ENCODE measurements at places on chromosomes 16 and 17. TPM values are rescaled to one million over a fixed set of nuclear protein-coding genes. Genes with fewer than 3 reads are reported as not detected.

ZNF23 gene
- 7.5 TPM for total RNA-seq

C1QL1 gene
- total RNA-seq, result 0.17 TPM

FAM171A2 gene
- 1.4 TPM for total RNA-seq

PRMT7 gene
- total RNA-seq, result 32.7 TPM

SLC6A2 gene
- not detected for total RNA-seq

SYCE1L gene
- total RNA-seq, result 1.6 TPM

SOCS1 gene
- total RNA-seq, result 6.3 TPM

PDE6G gene
- total RNA-seq, result not detected

ALOX12 gene
- total RNA-seq, result 0.34 TPM

CEP295NL gene
- total RNA-seq, result not detected

GRCh38 chr17:74603746-74604145 is 11.7 kb upstream of the CD300LD start:
- no peak for DNase-seq

DNA sequence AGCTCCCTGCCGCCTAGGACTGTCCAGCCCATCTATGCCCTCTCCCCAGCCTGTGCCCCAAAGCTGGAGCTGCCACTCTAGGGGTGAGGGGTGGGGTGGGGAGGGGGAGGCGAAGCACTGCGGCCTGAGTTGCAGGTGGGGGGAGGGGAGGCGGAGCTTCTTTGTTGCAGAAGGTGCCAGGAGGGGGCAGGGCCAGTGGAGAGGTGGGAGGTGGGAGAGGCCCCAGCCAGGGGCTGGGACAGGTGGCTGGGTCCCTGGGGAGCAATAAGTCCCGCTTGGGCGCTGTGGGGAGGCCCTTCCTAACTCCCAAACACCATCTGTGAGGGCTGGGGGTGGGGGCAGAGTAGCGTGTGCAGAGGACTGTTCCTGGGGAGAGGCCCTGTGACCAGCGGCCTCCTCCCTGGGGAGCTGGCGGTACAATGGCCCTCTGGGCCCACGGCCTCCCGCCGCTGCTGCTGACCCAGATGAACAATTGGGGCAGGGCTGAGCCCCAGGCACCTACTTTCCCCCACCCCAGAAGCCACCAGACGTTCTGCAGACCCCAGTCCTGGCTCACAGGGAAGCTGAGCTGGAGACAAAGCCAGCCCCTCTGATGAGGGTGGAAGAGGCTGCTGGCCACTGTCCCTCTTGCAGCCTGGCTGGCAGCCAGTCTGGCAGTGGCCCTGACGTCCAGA is 2.2 kb upstream of the NTN3 start:
- no peak for DNase-seq

GRCh38 chr16:57012353-57012752 is 23.0 kb downstream of the NLRC5 start:
- no peak for DNase-seq

DNA sequence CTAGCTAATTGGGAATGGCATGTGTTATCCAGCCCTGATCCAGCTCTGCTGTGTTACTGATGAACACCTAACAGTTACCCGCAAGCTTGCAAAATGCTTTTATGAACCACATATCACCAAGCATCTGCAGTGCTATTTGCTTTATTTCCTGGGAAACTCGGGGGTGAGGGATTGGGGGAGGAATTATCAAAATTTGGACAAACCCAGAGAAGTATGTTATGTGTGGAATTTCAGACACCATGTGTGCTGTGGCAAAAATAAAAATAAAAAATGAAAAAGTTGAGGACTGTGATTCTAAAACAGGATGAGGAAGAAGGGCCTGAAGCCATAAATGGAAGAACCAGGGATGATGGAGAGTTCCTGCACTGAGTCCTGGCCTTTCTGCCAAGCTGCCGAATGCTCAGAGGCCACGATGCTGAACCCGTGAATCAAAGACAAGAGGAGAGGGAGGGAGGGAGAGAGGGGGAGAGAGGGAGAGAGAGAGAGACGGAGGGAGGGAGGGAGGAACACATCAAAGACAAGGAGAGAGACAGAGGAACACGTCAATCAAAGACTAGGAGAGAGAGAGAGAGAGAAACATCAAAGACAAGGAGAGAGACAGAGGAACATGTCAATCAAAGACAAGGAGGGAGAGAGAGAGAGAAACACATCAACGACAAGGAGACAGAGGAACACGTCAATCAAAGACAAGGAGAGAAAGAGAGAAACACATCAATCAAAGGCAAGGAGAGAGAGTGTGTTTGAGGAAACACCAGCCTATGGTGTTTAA is 89.8 kb downstream of the MRM3 start:
- no peak for DNase-seq

- no peak for DNase-seq
Observed at GRCh38 chr17:64177311-64178010, 47.5 kb upstream of the ERN1 start.

GRCh38 chr17:5530265-5531084 is 44.1 kb downstream of the MIS12 start:
- no peak for DNase-seq

GRCh38 chr17:17987187-17987896 is 14.7 kb downstream of the DRC3 start:
- no peak for DNase-seq

GRCh38 chr17:61132524-61132923 is 267.1 kb upstream of the TBX2 start:
- no peak for DNase-seq

GRCh38 chr17:1620486-1620885 is 8.1 kb downstream of the SLC43A2 start:
- DNase-seq, result no peak

GRCh38 chr17:4476017-4476416 is 22.7 kb upstream of the SPNS2 start:
- no peak for DNase-seq

DNA sequence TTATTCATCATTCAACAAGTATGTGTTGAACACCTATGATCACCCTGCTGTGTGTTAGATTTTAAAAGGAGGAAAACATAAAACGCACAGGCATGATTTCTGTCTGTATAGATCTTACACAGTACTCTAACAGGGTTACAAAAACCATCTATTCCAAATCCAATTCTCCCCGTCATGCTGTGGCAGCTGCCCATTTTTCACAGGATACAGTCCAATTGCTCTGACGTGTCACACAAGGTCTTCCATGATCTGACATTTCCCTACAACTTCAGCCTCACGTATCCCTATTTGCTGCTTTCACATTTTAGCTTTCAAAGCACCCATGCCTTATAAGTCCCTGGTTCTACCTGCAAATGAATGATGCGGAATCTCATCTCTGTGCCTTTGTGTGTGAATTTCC is 67.0 kb upstream of the CNTNAP4 start:
- DNase-seq, result no peak

DNA sequence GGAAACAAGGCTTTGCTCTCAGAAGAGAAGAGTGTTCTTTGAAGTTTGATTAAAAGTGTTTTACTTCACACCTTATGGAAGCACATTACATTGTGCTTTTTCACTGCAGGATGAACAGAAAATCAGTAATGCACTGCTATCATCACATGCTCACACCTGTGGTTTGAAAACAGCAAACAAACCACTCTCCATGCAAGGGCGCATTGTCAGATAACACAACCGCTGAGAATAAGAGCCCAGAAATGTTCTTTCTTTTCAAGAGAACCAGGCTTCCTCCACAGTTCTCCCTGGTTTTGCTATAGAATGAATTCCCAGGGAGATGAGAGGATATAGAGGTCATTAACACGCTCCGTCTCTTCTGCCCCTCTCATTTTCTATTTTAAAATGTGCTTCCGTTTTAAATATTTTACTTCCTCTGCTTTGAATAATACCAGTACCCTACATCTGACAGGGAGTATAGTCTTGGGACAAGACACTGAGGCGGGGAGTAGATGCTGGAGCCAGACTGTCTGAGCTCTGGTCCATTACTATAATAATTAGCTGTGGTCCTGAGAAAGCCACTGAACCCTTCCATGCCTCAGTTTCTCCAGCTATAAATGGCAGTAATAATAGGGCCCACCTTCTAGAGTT is 71.6 kb downstream of the CDK5R1 start:
- DNase-seq, result no peak

DNA sequence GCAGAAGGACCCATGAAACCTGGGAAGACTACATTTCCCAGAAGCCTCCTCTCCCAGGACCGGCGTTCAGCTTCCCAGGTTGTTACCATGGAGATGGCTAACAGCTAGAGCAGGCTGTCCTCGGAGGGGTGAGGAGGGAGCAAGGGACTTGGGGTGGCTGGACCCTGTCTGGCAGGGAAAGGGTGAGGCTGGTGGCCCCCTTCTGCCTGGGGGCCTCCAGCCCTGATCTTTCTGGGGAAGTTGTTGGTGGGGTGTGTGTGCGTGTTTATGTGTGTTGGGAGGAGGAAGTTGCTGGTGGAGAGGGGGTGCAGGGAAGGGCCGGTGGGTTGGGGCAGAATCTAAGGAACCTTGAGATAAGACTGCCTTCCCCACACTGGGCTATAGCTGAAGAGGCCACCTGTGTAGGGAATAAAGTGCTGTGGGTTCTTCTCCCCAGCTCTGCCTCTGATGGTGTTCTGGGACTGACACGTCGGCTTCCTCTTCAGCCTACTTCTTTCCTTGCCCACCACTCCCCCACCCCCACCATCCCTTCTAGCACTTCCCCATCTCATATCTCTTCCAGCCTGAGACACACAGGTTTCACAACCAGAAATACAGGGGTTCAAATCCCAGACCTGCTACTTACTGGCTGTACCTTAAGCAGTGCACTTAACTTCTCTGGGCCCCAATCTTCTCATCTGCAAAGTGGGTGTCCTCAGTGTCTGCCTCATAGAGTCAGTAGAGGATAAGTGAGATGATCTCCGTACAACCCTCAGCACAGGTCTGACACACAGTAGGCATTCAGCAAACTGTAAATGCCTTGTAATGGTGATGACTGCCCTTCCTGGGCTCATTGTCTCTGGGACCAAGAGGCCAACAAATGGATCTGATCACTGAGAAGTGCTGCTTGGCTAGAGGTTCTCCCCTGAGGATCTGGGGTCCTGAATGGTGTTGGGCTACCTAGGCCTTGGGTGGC is at the start of gene DRC7:
DRC7 (plus strand) TSS at position 82 of the 955 bp plus-strand sequence. CDS start 3,144 bp downstream, outside the sequence.
- no peak for DNase-seq

GRCh38 chr16:64695684-64696083 is 426.2 kb downstream of the CDH11 start:
- no peak for DNase-seq

GRCh38 chr16:88349153-88349902 is 33.4 kb upstream of the ZNF469 start:
- no peak for DNase-seq

- DNase-seq, result peak; percentile 43
Observed at GRCh38 chr17:37490022-37490587, 414 bp downstream of the DUSP14 start.

GRCh38 chr16:4911970-4912386 is 25.0 kb downstream of the PPL start:
- DNase-seq, result peak; percentile 48

DNA sequence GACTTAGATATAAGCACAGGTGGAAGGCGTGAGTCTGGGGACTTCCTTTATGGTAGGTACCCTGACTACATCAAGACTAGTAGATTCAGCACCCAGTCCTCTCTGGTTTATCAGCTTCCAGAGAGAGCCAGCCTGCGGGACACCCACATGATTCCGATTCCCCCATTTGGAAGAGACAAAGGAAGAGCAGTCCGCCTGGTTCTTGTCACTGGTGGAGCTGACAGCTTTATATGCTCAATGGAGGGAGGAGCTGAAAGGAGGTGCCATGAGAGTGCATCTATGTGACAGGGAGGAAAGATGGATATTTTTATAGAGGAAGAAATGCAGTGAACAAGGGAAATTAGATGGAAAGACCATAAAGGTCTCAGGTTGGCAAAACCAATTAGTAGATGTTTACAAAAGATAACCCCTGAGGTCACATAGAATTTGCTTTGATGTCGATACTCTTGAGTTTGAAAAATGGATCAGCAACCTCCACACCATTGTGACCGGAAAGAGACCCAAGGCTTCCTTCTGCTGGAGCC is 437.7 kb downstream of the PMP22 start:
- no peak for DNase-seq

GRCh38 chr16:63239065-63239570 is 1202.9 kb upstream of the CDH8 start:
- peak; percentile 7 for DNase-seq

- peak; percentile 58 for DNase-seq
Observed at GRCh38 chr17:78933025-78933958, 8.1 kb upstream of the TIMP2 start.

DNA sequence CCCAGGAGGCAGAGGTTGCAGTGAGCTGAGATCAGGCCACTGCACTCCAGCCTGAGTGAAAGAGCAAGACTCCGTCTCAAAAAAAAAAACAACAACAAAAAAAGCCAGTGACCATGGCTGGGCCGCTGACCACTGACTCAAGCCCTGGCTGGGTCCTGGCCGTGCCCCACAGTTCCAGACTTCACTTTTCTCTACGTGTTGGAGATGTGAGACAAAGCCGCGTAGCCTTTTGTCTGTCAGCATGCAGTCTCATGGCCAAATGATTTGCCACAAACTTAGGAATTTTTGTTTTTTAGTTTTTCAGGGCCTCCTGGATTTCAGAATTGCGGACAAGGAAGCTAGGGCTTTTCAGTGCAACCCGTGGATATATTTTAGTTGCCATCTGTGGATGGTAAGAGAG is 89.3 kb upstream of the CIBAR2 start:
- no peak for DNase-seq

DNA sequence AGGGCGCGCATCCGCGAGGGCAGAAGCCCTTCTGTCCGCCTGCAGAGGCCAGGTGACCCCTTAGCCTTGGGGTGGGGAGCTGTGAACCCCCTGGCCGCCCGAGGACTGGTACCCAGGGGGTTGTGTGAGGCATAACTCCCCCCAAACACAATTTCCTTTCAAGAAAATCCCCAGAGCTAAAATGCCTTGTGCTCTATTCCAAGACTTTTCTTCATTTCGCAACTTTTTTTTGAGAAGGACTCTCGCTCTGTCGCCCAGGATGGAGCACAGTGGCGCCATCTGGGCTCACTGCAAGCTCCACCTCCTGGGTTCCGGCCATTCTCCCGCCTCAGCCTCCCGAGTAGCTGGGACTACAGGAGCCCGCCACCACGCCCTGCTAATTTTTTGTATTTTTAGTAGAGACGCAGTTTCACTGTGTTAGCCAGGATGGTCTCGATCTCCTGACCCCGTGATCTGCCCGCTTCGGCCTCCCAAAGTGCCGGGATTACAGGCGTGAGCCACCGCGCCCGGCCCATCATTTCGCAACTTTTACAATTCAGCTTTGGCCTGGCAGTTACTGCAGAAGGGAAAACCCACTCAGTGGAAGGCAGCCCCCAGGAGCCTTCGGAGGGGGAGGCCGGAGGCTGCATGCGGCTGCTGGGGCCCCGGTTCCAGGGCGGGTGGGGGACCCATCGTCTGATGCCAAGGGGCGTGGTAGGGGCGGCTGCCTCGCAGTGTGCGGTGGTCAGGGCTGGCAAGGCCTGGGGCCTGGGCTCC is 963 bp upstream of the APRT start:
- DNase-seq, result no peak

- no peak for DNase-seq
Observed at GRCh38 chr16:11361701-11362451, 16.6 kb downstream of the RMI2 start.

- DNase-seq, result no peak
Observed at GRCh38 chr17:59764292-59764741, 56.9 kb downstream of the VMP1 start.

All from foreskin keratinocyte (primary cell).